Spinal cord (tissue), 10 donors: ENCODE measurements at places on chromosomes 2 and 18. TPM values are rescaled to one million over a fixed set of nuclear protein-coding genes. Genes with fewer than 3 reads are reported as not detected.

- peaks cover 36% of the 10 kb centered on the region for H3K4me1 ChIP-seq
- H3K27me3 ChIP-seq, result no peaks in the 10 kb centered on the region
- peaks cover 5% of the 10 kb centered on the region for H3K36me3 ChIP-seq
- H3K27ac ChIP-seq, result no peak overlapping the region
- no peak for DNase-seq
Measured at GRCh38 chr2:29014811-29015421, 33.8 kb downstream of the TOGARAM2 start.

DNA sequence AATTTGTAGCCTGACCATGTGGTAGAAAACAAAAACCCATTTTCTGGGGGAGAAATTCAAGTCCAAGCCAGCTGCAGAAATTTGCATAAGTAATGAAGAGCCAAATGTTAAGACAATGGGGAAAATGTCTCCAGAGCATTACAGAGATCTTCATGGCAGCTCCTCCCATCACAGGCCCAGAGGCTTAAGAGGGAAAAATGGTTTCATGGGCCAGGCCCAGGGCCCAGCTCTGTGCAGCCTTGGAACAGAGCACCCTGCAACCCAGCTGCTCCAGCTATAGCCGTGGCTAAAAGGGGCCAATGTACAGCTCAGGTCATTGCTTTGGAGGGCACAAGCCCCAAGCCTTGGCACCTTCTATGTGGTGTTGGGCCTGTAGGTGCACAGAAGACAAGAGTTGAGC lies 69.1 kb upstream of the TSPYL6 start:
- no peak for DNase-seq
- H3K4me3 ChIP-seq, result no peak overlapping the region
- H3K36me3 ChIP-seq, result no peaks in the 10 kb centered on the region

DNA sequence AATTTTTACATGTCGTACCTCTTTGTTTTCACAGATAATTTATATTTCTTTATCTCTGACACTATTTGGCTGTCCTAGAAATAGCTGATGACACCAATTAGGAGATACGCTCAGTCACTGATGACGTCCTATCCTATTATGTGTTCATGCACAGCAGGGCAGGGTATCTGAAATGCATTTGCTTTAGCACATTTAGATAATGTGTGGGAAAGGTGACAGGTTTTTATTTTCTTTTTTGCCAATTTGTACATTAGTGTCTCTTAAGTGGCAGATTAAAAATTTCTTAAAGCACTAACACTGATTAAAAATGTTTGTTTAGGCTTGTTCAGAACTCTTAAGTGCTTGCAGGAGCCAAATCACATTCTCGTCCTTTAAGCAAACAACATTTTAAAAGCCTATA lies 39.7 kb downstream of the CDC42EP3 start:
- no peak overlapping the region for H3K4me3 ChIP-seq
- H3K27me3 ChIP-seq, result no peaks in the 10 kb centered on the region
- DNase-seq, result no peak
- no peak overlapping the region for H3K27ac ChIP-seq

DNA sequence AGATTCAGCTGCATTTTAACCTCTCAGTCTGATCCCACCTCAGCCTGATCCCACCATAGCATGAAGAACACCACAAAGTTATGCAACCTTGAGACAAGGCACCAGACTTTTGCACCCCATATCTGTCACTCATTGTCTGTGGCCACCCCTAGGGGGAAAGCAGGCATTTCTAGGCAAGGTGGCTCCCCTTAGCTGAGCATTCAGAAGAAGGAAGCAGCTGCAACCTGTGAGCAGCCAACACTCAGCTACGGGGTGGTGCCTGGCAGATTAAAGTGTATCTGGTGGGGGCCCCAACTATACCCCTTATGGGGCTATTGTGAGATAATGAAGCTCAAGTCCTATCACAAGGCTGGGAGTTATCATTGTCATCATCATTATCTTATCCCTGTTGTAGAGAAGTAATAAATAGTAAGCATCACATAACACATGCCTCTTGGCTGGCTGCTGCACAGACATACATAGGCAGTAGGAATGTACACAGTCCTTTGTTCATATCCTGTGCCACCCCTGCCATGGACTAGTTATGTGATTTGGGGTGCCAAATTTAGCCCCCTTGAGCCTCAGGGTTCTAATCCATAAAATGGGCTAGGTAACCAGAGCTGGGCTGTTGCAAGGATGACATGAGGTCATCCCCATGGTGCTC lies 20.6 kb upstream of the TMEM163 start:
- DNase-seq, result no peak
- H3K27me3 ChIP-seq, result no peaks in the 10 kb centered on the region
- peaks cover 3% of the 10 kb centered on the region for H3K4me1 ChIP-seq
- no peaks in the 10 kb centered on the region for H3K36me3 ChIP-seq
- H3K4me3 ChIP-seq, result no peak overlapping the region

GRCh38 chr2:110140401-110140800 lies 24.8 kb upstream of the MALL start:
- no peaks in the 10 kb centered on the region for H3K36me3 ChIP-seq
- DNase-seq, result no peak
- H3K27ac ChIP-seq, result no peak overlapping the region
- no peaks in the 10 kb centered on the region for H3K4me1 ChIP-seq
- H3K4me3 ChIP-seq, result no peak overlapping the region

GRCh38 chr2:31327505-31327904 lies 87.0 kb downstream of the XDH start:
- DNase-seq, result no peak
- no peak overlapping the region for H3K4me3 ChIP-seq
- no peaks in the 10 kb centered on the region for H3K36me3 ChIP-seq
- H3K27ac ChIP-seq, result no peak overlapping the region

- peak overlapping the region; percentile 29 for H3K27ac ChIP-seq
- no peaks in the 10 kb centered on the region for H3K4me1 ChIP-seq
- no peak overlapping the region for H3K4me3 ChIP-seq
Measured at GRCh38 chr2:158781353-158781961, 13.7 kb upstream of the DAPL1 start.

GRCh38 chr18:10128921-10129501 lies 215.2 kb downstream of the VAPA start:
- no peak for DNase-seq
- H3K27ac ChIP-seq, result no peak overlapping the region
- no peaks in the 10 kb centered on the region for H3K27me3 ChIP-seq
- H3K4me1 ChIP-seq, result peaks cover 27% of the 10 kb centered on the region
- H3K4me3 ChIP-seq, result no peak overlapping the region

DNA sequence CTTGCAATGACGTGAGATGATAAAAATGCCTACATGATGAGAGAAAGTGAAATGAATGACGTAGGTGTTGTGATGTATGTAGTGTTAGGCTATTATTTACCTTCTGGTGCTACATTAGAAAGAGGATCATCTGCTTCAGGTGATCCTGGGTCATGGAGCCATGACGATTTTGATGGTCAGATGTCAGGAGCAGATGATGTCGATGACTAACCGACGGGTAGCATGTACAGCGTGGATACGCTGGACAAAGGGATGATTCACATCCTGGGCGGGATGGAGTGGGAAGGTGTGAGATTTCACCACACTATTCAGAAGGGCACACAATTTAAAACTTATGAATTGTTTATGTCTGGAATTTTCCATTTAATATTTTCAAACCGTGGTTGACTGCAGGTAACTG lies 43.5 kb upstream of the ACVR1C start:
- no peaks in the 10 kb centered on the region for H3K27me3 ChIP-seq
- H3K36me3 ChIP-seq, result no peaks in the 10 kb centered on the region
- DNase-seq, result no peak

GRCh38 chr2:64914735-64915509 lies 74.3 kb upstream of the SLC1A4 start:
- DNase-seq, result peak; percentile 13
- no peaks in the 10 kb centered on the region for H3K27me3 ChIP-seq
- H3K36me3 ChIP-seq, result no peaks in the 10 kb centered on the region
- H3K4me3 ChIP-seq, result no peak overlapping the region

GRCh38 chr2:118936936-118937335 lies 5.1 kb upstream of the MARCO start:
- no peak overlapping the region for H3K4me3 ChIP-seq
- DNase-seq, result no peak
- H3K27ac ChIP-seq, result no peak overlapping the region
- H3K4me1 ChIP-seq, result no peaks in the 10 kb centered on the region
- H3K36me3 ChIP-seq, result no peaks in the 10 kb centered on the region

DNA sequence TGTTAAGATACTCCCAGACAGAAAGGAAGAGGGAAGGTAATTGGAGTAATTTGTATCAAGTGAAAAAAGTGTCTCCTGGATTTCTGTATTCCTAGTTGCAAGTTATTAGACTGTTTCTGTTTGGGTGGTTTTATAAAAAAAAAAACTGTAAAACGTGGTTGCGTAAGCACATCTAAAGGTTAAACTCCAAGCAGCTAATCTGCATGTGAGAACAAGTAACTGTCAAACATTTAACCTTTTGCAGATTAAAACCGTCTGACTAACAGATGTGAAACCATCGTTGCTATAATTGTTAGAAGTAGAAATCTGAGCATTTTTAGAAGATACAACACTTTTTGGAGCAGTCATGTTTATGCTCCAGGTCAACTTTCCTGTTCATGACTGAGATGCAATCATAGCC lies 72.3 kb downstream of the AFF3 start:
- no peak overlapping the region for H3K27ac ChIP-seq
- H3K4me1 ChIP-seq, result peaks cover 6% of the 10 kb centered on the region
- no peaks in the 10 kb centered on the region for H3K36me3 ChIP-seq
- no peak for DNase-seq
- no peak overlapping the region for H3K4me3 ChIP-seq

GRCh38 chr2:168751104-168751740 lies 51.2 kb upstream of the NOSTRIN start:
- no peak overlapping the region for H3K4me3 ChIP-seq
- peaks cover 2% of the 10 kb centered on the region for H3K4me1 ChIP-seq
- no peak for DNase-seq
- no peaks in the 10 kb centered on the region for H3K27me3 ChIP-seq

GRCh38 chr2:65545837-65546805 lies 113.7 kb upstream of the SPRED2 start:
- no peaks in the 10 kb centered on the region for H3K4me1 ChIP-seq
- no peak overlapping the region for H3K27ac ChIP-seq
- no peak for DNase-seq
- no peaks in the 10 kb centered on the region for H3K36me3 ChIP-seq
- no peak overlapping the region for H3K4me3 ChIP-seq

- peaks cover 33% of the 10 kb centered on the region for H3K36me3 ChIP-seq
- peak overlapping the region; percentile 45 for H3K4me3 ChIP-seq
- H3K27ac ChIP-seq, result peak overlapping the region; percentile 57
- peaks cover 57% of the 10 kb centered on the region for H3K4me1 ChIP-seq
Measured at GRCh38 chr2:25340181-25340921, 1.4 kb downstream of the DNMT3A start.

DNA sequence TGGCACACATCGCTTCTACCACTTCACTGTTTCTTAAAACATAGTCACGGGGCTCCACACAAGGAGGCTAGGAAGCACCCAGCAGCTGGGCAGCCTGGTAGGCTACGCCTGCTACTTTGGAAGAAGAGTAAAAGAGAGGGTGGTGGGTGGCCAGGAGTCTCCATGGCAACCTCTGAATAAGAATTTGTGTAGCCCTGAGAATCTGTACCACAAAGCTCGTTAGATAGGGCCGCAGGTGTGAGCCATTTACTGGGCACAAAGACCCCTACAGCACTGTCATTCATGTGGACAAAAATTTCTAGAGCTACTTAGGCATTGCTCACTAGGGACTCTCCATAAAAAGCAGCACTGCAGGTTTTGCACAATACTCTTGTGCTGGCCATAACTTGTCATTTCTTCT lies 166.4 kb upstream of the MSH6 start:
- DNase-seq, result no peak
- peaks cover 10% of the 10 kb centered on the region for H3K4me1 ChIP-seq
- H3K27me3 ChIP-seq, result no peaks in the 10 kb centered on the region

DNA sequence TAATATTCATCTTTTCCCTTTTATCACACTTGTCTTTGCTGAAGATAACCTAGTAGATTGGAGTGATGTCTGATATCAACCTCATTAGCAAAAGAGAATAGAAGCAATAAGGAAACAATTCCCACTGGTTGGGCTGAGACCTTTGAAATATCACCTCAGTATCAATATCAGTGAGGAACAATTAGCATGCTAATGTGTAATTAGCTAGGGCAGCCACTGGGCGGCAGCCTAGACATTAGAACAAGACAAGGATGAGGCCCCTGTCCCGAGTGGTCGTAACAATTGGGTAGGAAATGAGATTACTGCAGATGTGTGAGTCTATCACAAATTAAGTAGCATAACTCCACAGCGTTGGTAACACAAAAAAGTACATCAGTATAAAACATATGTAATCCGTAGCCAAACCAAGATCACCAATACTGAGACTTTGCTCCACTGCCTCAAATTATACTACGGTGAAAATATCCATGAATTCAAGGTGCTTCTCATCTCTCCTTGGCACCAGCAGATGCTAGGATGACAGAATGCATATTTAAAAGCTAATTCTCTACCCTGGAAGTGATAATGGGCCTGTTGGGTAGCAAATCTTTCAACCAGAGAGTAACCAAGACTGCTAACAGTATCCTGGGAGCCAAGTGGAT lies 99.1 kb downstream of the ALPK2 start:
- H3K4me3 ChIP-seq, result no peak overlapping the region
- H3K27me3 ChIP-seq, result no peaks in the 10 kb centered on the region
- no peak overlapping the region for H3K27ac ChIP-seq
- no peaks in the 10 kb centered on the region for H3K4me1 ChIP-seq
- DNase-seq, result no peak
- no peaks in the 10 kb centered on the region for H3K36me3 ChIP-seq

DNA sequence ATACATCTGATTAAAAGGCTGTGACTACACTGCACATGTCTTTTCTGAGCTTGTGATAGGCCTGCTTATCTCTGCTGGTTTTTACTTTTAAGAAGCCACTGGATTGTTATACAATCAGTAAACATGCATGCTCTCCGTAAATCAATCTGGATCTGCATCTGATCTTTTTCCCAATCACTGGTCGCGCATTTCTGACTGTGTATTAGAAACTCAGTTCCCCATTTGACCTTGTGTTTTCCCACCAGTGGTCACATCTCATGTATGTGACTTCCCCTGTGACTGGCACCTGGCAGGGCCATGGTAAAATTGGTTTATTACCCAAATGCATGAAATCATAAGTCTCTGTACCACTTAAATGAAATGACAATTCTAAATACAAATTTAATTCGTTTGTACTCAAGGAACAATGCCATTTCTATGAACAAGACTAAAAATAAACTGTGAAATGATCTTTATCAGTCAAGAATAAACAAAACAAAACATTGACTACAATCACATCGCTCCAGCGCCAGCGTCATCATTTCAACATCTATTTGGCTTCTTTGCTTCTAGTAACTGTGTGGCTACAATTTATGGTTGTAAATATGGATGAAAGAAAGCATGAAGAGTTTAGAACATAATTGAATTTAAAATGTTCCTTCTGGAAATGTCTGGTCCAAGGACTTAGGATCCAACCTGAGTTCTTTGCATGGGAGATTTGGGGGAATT lies 396.6 kb upstream of the TRIB2 start:
- H3K36me3 ChIP-seq, result no peaks in the 10 kb centered on the region
- no peak overlapping the region for H3K27ac ChIP-seq
- H3K4me3 ChIP-seq, result no peak overlapping the region
- H3K27me3 ChIP-seq, result no peaks in the 10 kb centered on the region
- no peak for DNase-seq
- peaks cover 6% of the 10 kb centered on the region for H3K4me1 ChIP-seq

- H3K4me1 ChIP-seq, result peaks cover 58% of the 10 kb centered on the region
- H3K27me3 ChIP-seq, result no peaks in the 10 kb centered on the region
- no peak overlapping the region for H3K4me3 ChIP-seq
- DNase-seq, result peak; percentile 92
- H3K27ac ChIP-seq, result peak overlapping the region; percentile 86
Measured at GRCh38 chr2:10404324-10405143, 43.6 kb downstream of the ODC1 start.

The AFF3 gene
- total RNA-seq, result 44.6 TPM

The TUBB6 gene
- 107 TPM for total RNA-seq

The SPC25 gene
- total RNA-seq, result 6.9 TPM

The GBX2 gene
- total RNA-seq, result 1.9 TPM

The PROKR1 gene
- 5.8 TPM for total RNA-seq

The ZDBF2 gene
- total RNA-seq, result 26.1 TPM

The ACYP2 gene
- total RNA-seq, result 23.6 TPM

The VWA3B gene
- 1.5 TPM for total RNA-seq

The VWC2L gene
- total RNA-seq, result 17.1 TPM
